Stimulated activated naive CD4-positive, alpha-beta T cell (primary cell): ENCODE measurements at places on chromosomes 13 and 19.
A peak's percentile ranks its signal among the peaks of the same experiment; 100 is the strongest.

GRCh38 chr13:54611390-54611789, 1582.8 kb downstream of the OLFM4 start:
- DNase-seq, result no peak

DNA sequence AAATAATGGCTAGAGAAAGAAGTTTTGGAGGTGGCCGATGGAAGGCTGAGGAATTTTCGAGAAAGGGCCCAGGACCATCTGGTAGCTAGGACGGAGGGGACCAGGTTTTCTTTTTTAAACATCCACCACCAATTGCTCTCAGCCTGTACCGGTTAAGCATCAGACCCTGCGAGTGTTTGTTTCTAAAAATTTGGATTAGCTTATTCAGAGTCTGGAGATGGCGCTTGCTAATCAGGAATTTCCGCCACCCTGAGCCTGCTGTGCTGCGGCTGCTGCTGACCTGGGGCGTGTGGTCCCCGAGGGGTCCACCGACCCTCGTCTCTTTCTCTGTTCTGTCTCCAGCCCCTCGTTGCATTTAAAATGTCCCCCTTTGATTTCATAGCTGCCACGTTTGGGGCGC, 2.0 kb downstream of the UHRF1 start:
- no peak for DNase-seq

- no peak for DNase-seq
Observed at GRCh38 chr13:97321616-97322321, 99.6 kb downstream of the MBNL2 start.

DNA sequence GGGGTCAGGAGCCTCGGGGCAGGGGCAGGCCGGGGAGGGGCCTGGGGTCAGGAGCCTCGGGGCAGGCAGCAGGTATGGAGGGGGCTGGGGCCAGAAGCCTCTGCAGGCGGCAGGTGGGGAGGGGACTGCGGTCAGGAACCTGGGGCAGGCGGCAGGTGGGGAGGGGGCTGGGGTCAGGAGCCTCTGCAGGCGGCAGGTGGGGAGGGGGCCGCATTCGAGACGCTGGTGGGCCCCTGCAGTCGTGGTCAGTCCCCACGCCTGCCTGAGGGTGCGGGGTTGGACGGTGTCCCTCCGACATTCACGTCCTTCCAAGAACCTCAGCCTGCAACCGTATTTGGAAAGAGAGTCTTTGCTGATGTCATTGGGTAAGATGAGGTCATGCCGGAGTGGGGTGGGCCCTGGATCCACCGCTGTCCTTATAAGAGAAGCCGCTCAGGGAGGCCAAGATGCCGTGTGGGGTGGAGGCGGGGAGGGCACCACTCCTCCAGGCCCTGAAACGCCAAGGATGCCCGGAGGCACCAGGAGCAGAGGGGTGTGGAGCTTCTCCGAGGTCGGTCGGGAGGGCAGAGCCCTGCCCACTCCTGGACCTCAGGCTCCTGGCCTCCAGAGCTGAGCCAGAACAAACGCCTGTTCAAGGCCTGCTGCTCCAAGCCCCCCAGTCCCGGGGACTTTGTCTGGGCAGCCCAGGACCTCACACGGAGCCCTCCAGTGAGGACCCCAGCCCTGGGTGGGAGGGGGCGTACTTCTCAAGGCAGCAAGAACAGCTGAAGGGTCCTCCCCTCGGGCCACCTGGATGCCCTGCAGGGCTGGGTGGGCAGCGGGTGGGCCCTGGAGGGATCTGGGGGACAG, 30.1 kb downstream of the PIP5K1C start:
- DNase-seq, result no peak

GRCh38 chr13:59877933-59878332, 285.8 kb downstream of the DIAPH3 start:
- no peak for DNase-seq

GRCh38 chr13:32267836-32268439, 47.2 kb downstream of the ZAR1L start:
- peak; percentile 40 for DNase-seq

DNA sequence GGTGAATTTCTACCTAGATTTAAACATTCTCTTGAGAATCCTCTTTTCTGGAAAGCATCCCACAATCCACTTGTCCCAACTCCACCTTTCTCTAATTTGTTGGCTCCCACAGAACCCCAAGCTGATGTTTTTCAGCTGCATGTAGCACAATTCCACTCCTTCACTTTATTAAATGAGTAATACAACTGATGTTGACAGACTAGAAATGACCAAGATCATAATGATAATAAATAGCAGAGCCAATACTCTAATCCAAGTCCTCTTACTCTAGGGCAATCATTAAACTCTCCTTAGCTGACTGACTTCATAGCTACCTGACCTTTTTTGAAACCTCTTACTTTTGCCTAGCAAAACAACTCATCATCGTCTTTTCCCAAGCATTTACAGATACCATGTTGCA, 27.9 kb upstream of the STARD13 start:
- DNase-seq, result no peak

DNA sequence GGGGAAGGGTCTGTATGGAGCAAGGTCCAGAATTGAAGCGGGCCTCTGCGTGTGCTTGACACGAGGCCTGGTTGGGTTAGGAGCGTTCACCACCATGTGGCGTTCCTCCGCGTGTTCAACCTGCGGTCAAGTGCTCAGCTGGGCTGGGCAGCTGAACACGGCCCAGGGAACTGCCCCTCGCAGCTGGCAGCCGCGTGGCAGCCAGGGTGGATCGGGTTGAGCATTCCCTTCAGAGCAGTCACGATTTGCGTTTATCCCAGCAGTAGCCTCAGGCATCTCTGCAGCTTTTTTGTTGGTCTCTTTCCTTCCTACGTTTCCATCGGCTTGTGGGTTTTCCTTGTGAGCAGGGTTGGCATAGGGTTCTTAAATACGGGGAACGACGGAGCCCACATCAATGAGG, 28.7 kb upstream of the F2RL3 start:
- DNase-seq, result no peak

GRCh38 chr19:6837525-6837924, 49.9 kb upstream of the ADGRE1 start:
- DNase-seq, result no peak

GRCh38 chr19:19205416-19206410, 2.5 kb upstream of the NR2C2AP start:
- DNase-seq, result no peak

DNA sequence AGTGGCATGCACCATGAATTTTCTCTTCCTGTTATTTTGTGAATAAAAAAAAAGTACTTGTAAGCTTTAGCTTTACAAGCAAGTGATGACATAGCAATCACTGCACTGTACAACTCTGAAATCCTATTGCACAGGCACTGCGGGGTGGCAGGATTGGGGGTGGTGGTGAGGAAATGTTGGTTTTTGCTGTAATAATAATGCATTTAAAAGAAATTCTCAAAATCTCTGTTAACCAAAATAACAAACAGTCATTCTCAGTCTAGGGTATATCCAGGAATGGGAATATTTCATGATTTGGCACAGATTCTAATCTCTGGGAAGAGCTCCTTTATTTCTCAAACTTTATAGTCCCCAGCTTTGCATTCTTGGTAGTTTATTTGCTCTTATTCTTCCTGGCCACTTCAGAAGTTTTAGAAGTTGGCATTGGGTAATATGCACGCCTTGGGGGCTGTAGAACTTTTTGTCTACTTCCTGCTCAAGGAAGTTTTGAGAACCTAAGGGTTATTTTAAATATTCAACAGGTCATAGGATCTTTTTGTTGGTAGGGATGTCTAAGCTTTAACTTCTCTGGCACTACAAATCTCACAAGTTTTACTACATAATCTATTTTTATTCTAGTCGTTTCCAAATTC, 353.0 kb upstream of the KLF12 start:
- DNase-seq, result no peak

DNA sequence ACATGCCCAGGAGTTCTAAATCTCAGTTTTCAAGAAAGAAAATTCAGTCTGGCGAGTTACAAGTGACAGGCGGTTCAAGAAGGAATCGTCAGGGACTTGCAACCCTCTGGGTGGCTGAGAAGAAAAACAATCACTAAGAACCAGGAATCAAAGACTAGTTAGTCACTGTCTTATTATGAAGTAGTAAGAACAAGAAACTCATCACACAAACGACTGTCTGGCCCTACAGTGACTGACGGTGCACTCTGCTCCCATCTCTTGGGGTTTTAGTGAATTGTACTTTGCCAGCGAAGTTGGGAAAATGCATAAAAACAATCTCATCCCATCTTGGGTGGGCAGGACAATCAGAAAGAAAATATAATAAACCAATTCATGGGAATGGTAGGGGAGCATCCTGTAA, 63.7 kb upstream of the SACS start:
- no peak for DNase-seq

GRCh38 chr13:38421590-38422560, 72.2 kb downstream of the UFM1 start:
- DNase-seq, result no peak

GRCh38 chr19:40400559-40400958, 10.6 kb upstream of the HIPK4 start:
- no peak for DNase-seq

DNA sequence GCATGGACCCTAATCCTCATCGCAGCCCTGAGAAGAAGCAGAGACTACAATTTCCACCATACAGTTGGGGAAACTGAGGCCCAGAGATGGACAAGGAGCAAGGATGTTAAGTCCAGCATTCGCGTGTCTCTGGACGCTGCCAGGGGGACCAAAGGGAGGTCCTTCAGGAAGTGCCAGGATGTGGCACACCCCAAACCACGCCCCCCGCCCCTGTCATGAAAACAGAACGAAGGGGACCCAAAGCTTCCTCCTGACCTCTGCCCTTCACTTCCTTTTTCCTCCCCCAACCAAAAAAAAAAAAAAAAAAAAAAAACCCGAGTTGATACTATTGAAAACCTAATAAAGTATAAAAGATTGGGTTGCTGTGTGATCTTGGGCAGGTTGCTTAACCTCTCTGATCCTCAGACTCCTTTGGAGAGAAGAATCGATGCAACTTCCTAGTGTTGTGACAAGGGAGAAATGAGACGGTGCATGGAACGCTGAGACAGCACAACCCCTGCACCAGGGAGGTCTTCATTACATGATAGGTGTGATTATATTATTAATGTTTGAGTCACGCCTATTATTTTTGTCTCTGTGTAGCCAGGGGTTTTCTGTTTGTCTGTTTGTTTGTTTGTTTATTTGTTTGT, 2.7 kb upstream of the ZBTB7A start:
- DNase-seq, result peak; percentile 24

- DNase-seq, result no peak
Observed at GRCh38 chr13:30851697-30852096, 54.4 kb upstream of the MEDAG start.
